ENCODE measurements at places on chromosomes 2 and 18.

DNA sequence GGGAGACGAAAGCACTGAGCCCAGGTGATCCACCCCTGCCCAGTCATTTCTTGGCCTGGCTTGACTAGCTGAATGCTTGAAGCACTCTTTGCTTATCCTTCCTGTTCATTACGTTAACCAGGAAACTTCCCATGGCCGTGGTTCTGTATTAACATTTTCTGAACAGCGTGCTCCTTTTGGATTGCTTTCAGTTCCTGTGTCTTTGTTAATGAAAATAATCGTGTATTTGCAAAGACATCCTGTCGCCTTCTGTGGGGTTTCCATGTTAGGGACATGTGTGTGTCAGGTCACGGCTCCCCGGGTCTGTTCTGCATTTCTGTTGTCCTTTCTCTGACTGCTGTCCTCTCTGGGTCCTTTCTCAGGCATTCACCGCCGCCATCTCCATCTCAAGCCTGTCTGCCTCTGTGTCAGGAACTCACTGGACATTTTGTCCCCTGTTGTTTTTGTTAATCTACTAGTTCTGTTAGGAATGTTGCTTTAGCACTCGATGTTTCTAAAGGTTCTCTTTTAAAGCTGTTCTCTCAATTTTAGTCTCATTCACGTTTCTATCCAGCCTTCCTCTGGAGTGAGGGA is 434.1 kb upstream of the HS6ST1 start:
- no peak for DNase-seq

DNA sequence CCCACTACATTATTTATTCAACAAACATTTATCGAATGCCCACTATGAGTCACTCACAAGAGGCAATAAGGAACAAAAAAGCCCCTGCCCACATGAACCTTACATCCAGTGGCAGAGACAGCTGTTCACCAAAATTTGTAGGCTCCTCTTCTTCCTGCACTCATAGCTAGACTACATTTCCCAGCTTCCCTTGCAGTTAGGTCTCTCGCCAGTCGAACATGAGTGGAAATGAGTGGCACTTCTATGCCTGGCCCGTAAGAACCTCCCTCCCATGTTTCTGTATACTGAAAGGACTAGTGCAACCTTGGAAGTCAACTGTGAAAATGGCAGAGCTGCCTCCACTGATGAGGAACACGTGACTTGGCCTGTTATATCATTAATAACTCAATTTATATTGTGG is 19.4 kb upstream of the NCOA1 start:
- peak; percentile 4 for DNase-seq

DNA sequence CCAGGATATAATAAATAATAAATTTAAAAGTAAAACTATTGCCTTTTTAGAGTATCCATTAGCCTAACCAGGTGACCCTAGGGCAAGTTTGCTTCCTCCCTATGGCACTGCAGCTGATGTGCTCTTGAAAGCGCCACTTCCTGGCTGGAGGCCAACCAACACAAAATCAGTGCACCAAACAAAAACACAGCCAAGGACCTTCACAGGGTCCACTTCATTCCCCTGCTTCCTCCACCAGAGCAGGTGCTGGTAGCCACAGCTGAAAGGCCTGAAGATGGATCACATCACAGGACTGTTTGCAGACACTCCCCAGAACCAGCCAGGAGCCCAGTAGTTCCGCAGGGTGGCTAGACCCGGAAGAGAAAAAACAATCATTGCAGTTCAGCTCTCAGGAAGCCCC is 108.8 kb downstream of the TWIST2 start:
- DNase-seq = no peak

GRCh38 chr2:75820693-75821092 is 110.0 kb upstream of the GCFC2 start:
- no peak for DNase-seq

GRCh38 chr2:12192762-12193161 is 446.3 kb downstream of the LPIN1 start:
- DNase-seq = no peak

DNA sequence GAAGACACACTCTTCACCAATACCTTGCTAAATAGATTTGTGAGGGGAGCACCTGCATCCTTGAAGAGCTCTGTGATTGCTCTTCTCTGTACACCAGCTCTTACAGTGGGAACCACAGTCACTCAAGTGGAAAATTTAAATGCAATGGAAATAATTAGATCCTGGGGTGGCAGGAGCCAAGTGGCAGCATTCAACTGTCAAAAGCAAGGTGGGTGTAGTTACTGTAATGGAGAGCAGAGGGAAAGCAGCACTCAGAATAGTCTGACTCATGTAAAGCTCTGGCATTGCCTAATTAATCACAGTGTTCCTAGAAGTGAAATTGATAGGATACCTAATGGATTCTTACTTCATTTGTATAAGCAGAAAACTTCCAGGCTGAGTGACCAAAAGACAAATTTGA is 245.8 kb downstream of the KCNE4 start:
- DNase-seq = peak; percentile 20

DNA sequence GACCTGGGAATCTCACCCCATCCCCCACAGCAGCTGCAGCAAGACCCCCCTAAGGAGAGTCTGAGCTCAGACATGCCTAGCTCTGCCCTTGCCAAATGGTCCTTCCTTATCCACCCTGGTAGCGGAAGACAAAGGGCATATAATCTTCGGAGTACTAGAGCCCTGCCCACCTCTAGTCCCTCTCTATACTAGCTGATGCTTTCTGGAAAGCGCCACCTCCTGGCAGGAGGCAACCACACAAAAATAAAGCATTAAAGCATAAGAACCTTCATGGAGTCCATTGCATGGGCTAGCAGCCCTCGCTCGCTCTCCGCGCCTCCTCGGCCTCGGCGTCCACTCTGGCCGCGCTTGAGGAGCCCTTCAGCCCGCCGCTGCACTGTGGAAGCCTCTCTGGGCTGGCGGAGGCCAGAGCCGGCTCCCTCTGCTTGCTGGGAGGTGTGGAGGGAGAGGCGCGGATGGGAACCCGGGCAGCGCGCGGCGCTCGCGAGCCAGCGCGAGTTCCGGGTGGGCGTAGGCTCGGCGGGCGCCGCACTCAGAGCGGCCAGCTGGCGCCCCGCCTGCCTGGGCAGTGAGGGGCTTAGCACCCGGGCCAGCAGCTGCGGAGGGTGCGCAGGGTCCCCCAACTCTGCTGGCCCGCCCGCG is 941.2 kb downstream of the SUCLG1 start:
- no peak for DNase-seq

DNA sequence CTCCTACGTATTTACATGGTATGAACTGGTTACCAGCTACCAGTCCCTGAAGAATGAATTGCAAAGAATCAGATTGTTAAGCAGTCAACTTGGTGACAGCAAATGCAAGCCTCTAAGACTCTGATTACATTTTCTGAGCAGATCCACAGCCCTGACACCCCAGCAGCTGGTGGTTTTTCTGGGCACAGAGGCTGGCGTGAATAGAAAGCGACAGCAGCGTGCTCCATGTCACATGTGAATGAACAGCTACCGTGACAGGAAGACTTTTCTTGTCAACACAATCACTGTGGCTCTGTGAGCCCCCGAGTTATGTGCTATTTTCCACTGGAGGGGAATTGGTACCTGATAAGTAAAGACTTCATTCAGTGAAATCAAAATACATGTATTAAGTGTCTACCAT is 93.2 kb upstream of the CBLN2 start:
- DNase-seq = no peak

GRCh38 chr18:44096016-44096415 is 584.7 kb upstream of the SETBP1 start:
- peak; percentile 7 for DNase-seq

DNA sequence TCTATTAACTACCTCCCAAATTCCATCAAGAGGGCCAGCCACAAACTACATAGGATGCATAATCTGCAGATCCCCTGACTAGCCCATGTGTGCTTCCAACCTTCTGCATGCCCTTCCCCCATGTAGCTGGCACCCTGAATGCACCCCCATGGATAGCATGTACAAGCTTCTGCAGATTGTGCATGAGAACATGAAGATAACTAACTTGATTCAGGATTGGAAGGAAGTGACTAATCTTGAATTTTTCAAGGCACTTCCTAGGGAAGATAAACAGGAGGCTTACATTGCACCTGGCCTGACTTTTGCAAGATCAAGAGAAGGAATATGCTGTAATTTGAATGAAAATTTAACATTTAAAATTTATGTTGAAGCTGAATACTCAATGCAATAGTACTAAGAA is 66.7 kb downstream of the CDC42EP3 start:
- no peak for DNase-seq

DNA sequence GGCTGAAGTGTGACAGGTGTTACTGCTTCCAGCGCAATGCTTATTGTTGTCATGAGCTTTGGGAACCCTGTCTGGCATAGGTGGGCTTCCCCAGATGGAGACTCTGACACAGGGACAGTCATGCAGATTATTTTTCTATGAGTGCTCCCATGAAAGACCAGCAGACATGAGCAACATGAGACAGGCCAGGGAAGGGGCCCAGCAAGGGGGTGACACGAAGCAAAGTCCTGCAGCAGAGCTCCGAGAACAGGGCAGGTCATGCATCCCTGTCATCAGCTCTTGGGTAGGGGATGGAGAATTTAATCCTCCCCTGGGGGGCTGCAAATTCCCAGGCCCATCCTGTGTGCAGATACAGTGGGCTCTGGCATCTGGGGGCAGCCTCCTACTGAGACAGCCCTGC is 77.4 kb downstream of the CTAGE1 start:
- no peak for DNase-seq

DNA sequence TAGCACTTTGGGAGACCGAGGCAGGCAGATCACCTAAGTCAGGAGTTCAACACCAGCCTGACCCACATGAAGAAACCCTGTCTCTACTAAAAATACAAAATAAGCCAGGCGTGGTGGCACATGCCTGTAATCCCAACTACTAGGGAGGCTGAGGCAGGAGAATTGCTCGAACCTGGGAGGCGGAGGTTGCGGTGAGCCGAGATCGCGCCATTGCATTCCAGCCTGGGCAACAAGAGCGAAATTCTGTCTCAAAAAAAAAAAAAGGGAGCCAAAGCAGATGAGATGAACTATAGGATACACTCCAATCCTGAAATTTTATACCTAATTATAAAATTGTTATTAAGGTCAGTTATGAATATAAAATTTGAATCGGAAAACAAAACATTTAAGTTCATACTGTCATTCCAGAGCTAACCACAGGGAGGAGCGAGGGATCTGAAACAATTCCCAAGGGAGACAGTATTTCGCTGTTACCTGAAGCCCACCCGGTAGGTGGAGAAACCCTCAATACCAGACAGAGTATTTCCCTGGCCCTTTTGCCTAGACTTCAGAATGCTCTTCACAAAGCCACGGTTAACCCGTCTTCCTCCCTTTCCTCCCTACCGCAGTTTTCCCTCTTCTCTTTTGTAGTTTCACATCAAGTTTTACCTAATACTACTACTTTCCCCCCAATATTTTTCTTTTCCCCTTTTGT is 1.4 kb downstream of the PPM1G start:
- peak; percentile 79 for DNase-seq

GRCh38 chr2:66437691-66438497 is 3.0 kb downstream of the MEIS1 start:
- peak; percentile 71 for DNase-seq

GRCh38 chr2:102027036-102027980 is 35.5 kb downstream of the IL1R2 start:
- peak; percentile 92 for DNase-seq

DNA sequence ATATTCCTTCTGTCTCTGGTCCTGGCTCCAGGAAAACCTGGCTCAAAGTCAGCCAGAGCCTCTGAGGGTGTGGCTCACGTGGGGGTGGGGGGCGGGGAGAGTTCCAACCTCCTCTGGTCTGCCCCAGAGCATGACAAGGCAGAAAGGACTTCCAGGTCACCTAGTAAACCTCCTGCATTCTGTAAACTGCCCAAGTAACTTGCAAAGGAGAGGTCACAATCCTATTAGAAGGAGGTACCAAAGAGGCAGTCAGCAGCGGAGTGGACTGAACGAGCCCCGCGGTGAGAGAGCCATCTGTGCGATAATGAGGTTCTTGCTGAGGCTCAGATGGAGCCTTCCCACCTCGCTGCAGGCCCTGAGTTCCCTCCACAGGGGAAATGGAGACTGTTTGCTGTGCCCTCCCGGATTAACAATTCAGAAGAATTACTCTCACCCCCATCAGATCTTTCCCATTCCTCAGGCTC is 58.9 kb upstream of the GATA6 start:
- no peak for DNase-seq

DNA sequence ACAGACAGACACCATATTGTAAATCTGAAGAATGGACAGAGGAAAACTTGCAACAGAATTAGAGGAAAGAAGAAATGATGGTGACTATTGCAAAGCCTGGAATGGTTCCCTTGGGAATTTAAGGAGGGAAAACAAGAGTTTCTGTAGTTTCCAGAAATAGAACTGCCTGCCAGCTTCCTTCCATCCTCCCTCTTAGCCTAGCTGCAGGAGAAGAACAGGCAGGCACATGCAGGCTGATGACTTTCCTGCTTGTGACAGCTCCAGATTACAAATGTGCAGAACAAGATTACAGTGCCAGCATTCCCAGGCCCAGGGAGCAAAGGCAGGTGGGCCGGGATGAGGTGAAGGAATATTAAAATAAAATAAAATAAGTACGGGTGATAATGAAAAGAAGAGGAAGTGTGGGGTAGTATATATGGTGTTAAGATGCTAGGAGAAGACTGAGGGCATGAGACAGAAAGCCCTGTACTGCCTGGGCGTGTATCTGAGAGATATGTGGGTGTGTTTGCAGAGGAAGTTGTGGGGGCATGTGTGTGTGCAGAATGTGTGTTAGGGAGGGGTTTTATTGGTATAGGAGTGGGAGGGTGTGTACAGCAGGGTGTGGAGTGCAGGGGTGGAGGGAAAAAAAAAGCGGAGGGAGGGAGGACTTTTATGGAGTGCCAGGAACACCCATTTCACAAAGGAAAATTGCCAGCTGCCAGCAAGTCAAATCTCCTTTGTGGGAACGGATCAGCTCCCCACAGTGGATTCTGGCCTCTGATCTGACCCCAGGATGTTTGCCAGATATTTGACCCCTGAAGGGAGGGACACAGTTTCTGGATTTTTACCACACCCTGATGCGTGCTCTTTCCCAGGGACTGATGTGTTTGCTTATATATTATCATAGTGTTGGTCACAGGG is 43.9 kb upstream of the NEMP2 start:
- peak; percentile 31 for DNase-seq

GRCh38 chr2:191115391-191115790 is 35.4 kb downstream of the STAT4 start:
- peak; percentile 23 for DNase-seq

- DNase-seq = no peak
Observed at GRCh38 chr2:221153226-221153625, 418.9 kb downstream of the EPHA4 start.

DNA sequence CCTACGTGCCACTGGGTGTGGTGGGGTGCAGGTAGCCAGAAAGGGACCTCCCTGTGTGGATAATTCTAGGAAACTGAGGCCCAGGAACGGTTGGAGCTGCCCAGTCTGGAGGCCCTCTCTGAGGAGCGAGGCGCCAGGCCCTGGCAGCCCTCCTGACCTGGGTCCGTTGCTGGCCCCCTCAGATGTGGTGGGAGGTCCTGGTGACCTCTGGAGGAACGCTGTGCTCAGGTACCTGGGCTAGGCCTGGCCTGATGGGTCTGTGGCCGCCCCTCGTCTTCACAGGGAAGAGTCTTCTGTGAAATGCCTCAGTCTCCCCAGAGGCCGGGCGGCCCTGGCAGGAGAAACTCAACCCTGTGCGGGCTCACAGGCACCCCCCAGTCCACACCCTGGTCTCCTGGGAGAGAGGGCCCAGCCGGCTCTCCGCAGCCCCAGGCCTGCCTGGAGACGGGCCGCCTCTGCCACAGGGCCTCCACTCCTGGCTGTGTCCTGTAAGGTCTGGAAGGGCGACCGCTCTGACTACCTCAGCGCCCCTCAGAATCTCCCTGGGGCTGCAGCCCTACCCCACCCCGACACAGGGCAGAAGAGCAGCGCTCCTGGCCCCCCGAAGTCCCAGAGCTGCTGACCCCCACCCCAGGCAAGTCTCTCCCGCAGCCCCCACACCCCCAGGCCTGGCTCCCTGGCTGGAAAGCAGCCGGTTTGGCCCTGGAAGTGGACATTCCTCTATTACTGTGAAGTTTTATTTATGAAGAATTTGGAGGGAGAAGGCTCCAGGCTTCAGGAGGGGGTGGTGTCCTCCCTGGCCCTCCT is 3.7 kb downstream of the B3GNT7 start:
- DNase-seq = no peak
